Left renal cortex interstitium (tissue), 4 donors: ENCODE measurements at places on chromosomes 3 and 15. TPM values are rescaled to one million over a fixed set of nuclear protein-coding genes. Genes with fewer than 3 reads are reported as not detected.

Gene HDC
- polyA plus RNA-seq: 0.35 TPM

DNA sequence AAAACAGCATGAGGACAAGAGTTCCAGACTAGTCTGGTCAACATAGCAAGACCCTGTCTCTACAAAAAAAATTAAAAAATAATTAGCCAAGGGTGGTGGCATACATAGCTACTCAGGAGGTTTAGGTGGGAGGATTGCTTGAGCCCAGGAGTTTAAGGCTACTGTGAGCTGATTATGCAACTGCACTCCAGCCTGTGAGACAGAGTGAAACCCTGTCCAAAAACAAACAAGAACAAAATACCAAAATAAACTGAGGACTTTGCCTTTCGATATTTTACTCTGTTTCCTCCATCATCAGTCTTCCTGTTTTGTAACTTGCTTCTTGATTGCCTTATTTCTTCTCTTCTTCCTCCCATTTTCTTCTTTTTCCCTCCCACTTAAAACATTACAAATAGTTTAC is 504.4 kb downstream of the ROBO1 start:
- DNase-seq: no peak

GRCh38 chr3:26091096-26091495 is 301.2 kb downstream of the OXSM start:
- DNase-seq: no peak

- DNase-seq: no peak
Measured at GRCh38 chr3:122676759-122677158, 3.9 kb upstream of the PARP14 start.

GRCh38 chr3:13616359-13616758 is 67.4 kb downstream of the FBLN2 start:
- DNase-seq: no peak

GRCh38 chr15:32903591-32904290 is 185.9 kb downstream of the GREM1 start:
- no peak for DNase-seq

DNA sequence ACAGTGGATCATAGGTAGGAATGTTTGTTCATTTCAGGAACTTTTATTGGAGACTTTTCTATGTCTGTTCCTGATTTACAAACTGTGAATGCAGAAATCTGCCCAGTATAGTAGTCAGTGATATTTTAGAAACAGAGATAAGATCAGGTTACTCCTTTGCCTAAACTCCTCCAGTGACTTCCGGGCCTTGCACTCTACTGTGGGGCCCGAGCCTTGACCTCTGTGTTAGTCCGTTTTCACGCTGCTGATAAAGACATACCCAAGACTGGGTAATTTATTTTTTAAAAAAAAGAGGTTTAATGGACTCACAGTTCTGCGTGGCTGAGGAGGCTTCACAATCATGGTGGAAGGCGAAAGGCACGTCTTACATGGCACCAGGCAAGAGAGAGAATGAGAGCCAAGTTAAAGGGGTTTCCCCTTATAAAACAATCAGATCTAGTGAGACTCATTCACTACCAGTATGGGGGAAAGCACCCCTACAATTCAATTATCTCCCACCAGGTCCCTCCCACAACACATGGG is 127.1 kb downstream of the DNAJB8 start:
- DNase-seq: no peak

- DNase-seq: no peak
Measured at GRCh38 chr3:78148986-78149717, 1109.3 kb downstream of the ROBO2 start.

Gene RTP3
- not detected for polyA plus RNA-seq

Gene TBC1D23
- polyA plus RNA-seq: 34.0 TPM

- no peak for DNase-seq
Measured at GRCh38 chr3:123934250-123934649, 26.8 kb downstream of the CCDC14 start.

- no peak for DNase-seq
Measured at GRCh38 chr3:46481636-46482035, 16.1 kb upstream of the RTP3 start.

- DNase-seq: no peak
Measured at GRCh38 chr15:26967719-26968269, 3.2 kb upstream of the GABRG3 start.

- DNase-seq: no peak
Measured at GRCh38 chr3:73459711-73460110, 165.0 kb downstream of the PDZRN3 start.

DNA sequence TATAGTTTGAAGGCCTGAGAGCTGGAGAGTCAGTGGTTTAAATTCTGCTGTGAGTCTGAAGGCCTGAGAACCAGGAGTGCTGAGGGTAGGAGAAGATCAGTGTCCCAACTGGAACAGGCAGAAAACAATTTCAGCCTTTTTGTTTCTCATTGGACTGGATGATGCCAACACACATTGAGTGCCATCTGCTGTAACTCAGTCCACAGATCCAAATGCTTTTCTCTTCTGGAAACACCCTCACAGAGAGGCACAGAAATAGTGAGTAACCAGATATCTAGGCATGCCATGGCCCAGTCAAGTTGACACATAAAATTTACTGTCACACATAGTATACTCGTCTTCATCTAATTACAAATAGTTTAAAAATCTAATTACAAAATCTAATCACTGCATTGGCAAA is 100.8 kb downstream of the NEO1 start:
- DNase-seq: no peak

- DNase-seq: no peak
Measured at GRCh38 chr3:16529264-16529663, 15.8 kb upstream of the RFTN1 start.

Gene FES
- polyA plus RNA-seq: 17.6 TPM

DNA sequence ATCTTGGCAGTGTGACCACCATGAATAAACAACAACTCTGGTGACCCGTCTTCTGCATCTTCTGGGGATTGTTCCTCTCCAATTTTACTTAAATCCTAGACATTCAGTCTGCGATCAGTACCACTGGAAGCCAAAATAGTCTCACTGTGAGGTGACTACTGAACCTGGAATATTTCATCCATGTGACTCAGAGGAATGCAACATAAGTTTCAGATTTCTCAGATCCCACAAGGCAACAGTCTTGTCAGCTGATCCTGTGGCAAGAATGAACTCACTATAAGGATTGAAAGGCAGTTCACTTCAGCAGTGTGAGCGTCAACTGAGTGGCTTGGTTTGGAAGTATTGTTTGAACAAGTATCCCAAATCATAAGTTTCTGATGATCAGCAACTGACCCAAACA is 13.2 kb downstream of the NSUN3 start:
- no peak for DNase-seq

Gene SERPINI1
- 39.6 TPM for polyA plus RNA-seq

DNA sequence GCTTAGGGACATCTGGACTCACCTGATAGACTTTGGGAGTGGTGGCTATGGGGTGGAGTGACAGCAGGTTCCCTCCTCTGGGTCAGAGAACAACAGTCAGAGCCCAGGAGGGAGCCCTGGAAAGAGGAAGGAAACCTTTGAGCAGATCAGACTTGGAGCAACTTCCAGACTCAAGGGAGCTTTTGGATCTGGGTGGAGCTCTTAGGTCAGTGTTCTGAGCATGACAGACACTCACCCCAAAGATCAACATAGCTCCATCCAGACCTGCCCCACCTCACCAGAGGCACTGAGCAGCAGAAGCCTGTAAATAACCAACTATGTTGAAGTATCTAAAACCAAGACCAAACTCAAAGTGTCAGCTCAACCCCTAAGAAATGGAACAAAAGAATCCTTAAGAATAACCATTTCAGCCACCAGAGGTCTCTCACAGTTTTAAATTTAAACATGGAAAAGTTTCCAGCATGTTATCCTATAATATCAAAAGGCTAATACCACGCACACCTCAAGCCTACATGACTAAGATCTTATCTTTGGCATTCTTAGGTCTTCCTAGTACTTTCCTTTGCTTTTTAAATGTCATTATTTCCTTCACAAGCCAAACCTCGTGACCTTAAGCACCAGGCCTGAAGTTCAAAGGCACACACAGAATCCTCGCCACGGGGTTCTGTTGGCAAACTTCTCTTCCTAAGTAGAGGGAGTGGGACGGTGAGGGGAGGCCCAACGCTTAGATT is 56.4 kb downstream of the UMPS start:
- no peak for DNase-seq

DNA sequence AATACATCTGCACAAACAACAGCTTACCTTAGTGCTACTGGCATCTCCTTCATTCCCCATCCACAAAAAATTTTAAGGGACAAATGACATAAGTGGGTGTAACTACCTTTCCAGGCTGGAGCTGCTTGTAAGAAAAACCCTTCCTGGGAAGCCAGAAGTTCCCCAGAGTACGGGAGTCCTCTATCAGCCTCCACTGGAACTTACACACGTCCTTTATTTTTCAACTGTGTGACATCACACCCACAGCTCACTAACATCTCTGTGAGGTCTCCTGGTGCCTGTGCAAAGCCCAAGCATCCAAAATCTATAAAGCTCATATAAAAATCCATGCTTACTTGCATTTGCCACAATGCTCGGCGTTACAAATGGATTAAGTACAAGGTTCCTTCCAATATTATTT is 27.6 kb downstream of the LRIG1 start:
- no peak for DNase-seq

DNA sequence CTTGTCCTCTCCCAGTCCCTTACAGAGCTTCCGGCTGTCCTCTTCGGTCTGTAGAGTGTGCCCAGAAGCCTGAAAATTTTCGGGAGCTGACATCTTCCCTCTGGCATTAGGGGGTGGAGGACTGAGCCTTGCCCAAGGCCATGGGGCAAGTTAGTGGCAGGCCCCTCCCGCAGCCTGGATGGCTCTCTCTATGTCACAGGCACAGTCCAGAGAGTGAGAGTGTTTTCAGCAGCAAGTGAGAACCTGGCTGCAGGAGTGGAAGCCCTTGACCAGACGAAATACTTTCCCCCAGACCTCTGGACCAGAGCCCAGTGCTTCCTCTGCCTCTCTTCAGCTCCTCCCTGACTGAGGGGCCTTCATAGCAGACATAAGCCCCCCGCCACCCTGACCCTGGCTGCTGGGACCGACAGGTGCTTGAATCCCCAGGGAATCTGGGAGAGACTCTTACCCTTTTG is 50.5 kb upstream of the SEC22A start:
- DNase-seq: no peak

DNA sequence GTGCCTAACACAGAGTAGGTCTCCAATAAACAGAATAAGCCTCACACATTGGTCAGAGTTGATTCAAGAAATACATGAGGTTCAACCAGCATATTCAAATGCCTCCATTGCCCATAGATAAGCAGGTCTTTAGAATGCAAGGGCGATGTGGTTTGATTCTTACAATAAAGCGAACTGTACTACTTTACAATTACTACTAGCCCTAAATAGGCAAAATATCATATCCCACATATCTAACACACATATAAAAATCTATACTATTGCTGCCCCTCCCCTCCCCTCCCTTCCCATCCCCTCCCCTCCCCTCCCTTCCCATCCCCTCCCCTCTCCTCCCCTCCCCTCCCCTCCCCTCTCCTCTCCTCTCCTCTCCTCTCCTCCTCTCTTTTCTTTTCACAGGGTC is 6.7 kb upstream of the GRM7 start:
- DNase-seq: no peak

GRCh38 chr3:160150525-160150924 is 74.7 kb upstream of the C3orf80 start:
- DNase-seq: no peak

DNA sequence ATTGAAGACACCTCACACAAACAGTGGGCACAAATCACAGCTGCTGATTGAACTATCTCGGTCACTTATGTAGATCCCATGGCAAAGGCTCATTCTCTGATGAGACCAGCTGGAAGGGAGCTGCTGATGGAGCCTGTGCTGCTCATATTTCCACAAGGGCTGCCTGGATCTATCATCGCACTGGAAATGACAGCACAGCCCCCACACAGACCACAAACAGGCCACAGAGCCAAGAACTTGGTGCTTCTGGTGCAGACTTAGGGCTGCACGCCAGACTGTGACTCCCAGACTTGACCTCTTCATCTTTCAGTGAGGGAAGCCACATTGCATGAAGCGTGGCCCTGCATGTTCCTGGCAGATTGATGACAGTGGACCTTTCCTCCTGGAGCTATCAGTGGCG is 197.6 kb downstream of the MINAR1 start:
- DNase-seq: no peak

Gene RPP14
- 19.5 TPM for polyA plus RNA-seq

DNA sequence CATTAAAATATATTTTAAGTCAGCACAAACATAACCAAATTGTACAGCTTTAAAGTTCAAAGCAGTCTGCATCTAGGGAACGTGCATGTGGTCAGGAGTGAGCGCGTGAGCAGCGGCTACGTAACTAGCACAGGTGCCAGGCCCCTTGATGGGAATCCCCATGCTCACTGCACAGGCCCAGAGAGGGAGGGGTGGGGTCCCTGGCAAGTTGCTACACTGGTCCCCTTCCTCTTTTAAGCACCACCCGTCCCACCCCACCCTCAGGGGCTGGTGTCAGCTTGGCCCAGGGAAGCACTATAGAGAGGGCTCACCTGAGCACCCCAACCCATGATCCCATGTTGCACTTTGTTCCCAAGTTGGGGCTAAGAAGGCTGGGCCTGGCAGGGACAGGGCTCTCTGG is 835 bp upstream of the GMPPB start:
- no peak for DNase-seq

DNA sequence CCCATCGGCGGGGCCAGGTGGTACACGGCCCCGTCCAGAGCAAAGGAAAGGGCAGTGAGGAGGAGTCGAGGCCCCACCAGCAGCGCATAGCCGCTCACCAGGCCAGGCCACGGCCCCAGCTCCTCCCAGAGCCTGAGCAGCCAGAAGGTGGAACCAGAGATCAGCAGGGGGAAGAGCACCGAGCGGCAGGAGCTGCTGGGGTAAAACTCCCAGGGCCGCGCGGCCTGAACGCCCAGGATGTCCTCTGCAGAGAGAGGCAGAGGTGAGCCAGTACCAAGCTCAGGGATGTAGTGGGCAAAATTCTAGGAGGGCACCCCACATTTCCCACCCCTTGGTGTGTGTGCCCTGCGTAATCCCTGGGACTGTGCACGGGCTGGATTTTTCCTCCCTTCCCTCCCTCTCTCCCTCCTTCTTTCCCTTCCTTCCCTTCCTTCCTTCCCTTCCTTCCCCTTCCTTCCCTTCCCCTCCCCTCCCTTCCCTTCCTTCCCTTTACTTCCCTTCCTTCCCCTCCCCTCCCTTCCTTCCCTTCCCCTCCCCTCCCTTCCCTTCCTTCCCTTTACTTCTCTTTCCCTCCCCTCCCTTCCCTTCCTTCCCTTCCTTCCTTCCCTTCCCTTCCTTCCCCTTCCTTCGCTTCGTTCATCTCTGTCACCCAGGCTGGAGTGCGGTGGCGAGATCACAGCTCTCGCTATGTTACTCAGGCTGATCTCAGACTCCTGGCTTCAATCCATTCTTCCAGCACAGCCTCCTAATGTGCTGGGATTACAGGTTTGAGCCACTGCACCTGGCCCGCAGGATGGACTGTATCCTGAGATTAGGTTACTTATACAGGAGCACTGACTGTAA is 6.3 kb upstream of the NCBP2 start:
- DNase-seq: no peak

DNA sequence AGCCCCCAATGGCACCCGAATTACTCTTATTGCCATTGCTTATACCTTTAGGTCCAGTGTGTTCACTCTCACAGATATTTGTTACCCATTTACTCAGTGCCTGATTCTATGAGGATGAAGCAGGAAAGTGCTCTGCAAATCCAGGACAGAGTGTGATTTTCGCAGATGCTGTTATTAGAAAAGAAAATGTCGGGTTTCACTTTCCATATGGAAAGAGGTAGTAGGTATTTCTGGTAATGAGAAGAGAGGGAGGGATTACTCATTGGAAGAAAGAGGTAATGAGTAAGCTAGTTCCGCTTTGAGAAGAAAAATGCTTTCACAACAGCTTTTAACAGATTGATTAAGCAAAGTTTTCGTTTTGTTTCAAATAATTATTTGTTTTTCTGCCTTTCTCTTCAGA is 336.3 kb upstream of the CFAP20DC start:
- no peak for DNase-seq

Gene KLHL6
- 1.5 TPM for polyA plus RNA-seq

Gene AADAC
- polyA plus RNA-seq: 0.17 TPM

Gene AGTR1
- 23.9 TPM for polyA plus RNA-seq
